Activated T-helper 17 cell treated with anti-CD3 and anti-CD28 coated beads, Interleukin-2, amount 50 U/mL, for 72 hours (primary cell): ENCODE measurements at places on chromosomes 1 and 21. TPM values are rescaled to one million over a fixed set of nuclear protein-coding genes. Genes with fewer than 3 reads are reported as not detected.

The SLC41A1 gene
- 27.7 TPM for total RNA-seq

The SIM2 gene
- 4.2 TPM for total RNA-seq

The FAAH gene
- 5.6 TPM for total RNA-seq

The HES3 gene
- total RNA-seq, result not detected

The PACC1 gene
- 5.3 TPM for total RNA-seq

The LCE2A gene
- not detected for total RNA-seq

The THEMIS2 gene
- total RNA-seq, result 32.0 TPM

The SELE gene
- not detected for total RNA-seq

The FCRL5 gene
- not detected for total RNA-seq

The NR0B2 gene
- total RNA-seq, result not detected
